Fibroblast of skin of right biceps (primary cell): ENCODE measurements at places on chromosomes 12 and 14.
A peak's percentile ranks its signal among the peaks of the same experiment; 100 is the strongest.

DNA sequence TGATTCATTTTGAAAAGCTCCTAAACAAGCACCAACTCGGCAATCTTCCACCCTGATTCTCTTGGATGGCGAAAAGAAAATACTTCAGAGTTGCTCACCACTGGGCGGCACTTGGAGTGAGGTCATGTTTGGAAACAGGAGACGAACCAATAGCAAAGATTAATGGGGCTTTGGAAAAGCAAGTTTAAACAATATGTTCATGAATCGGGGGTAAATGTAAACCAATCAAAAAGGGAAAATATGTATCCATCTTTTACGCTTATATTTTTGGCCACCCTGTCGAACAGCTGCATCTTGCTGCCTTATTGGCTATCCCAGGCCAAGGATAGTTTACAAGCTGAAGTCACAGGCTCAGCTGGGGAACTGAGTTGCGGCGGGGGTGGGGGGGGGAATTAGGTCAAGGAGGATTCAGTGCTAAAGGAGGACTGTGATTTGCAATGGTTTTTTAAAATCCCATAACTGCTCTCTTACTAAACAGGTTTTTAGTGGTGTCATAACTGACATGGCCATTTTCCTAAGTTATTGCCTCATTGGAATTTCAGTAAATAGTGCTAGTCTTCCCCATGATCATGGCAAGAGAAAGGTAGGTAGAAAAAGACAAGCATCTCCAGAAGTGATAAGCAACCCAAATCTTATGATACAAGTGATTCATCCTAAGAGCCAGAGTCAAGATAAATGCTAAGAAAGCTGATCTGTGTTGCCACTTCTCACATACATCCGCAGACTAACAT lies 210.6 kb downstream of the PHLDA1 start:
- DNase-seq: peak; percentile 77

DNA sequence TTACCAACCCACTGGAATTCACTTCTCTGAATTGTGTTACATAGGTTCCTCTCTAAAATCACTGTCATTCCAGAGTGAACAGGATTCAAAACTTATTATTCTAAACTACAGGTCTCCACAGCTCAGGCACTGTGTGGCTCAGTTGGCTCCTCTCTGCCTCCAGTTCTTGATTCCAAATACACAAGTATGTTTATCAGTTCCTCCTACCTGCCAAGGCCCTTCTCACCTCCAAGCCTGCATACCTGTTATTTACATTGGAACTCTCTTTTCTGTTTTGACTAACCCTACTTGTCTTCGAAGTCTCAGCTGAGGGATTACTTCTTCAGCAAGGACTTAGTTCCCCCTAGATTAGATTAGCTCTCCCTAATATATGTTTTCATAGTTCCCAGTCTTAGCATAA lies 397.6 kb upstream of the TMTC1 start:
- no peak for DNase-seq

DNA sequence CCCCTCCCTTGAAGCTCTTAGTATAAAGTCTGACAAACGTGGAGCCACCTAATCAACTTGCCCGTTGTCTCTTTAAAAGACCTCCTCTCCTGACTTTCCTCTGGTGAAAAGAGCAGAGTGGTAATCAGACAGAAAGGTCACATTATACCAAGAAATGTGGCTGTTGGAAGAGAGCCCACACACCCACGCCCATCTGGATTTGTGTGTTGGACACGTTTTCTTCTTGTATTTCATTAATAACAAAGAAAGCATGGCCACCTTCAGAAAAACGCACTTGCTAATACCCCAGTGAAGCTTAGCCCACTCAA lies 41.3 kb downstream of the CCDC60 start:
- DNase-seq: no peak

DNA sequence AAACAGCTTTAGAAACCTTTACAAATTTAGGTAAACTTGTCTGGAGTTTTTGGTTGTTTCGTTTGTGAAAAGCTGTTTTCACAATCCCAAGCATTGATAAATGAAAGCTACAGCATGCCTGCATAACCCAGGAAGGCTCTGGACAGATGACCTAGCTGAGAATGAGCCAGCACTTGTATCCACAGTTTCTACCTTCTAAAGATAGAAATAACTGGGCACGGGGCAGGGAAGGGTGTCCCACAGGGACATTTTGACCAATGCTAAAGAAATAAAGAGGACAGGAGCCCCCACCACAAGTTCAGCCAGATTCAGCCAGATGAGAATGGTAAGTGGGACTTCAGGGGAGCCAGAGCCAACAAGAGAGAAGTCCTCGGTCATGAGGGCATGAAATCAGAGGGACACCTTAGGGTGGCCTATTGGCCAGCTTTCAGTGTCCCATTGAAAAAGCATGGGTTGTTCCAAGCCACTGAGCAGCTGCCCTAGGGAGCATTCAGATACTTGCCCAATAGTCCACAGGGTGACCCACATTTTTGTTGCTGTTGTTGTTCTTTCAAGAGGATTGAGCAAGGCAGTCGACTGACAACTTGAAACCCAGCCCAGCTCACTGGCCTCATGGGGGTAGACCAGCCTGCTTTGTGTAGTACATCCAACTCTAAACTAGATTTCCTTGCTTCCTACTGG lies 140.3 kb upstream of the NUDT4 start:
- no peak for DNase-seq

GRCh38 chr14:92693998-92694795 lies 54.2 kb downstream of the LGMN start:
- no peak for DNase-seq

DNA sequence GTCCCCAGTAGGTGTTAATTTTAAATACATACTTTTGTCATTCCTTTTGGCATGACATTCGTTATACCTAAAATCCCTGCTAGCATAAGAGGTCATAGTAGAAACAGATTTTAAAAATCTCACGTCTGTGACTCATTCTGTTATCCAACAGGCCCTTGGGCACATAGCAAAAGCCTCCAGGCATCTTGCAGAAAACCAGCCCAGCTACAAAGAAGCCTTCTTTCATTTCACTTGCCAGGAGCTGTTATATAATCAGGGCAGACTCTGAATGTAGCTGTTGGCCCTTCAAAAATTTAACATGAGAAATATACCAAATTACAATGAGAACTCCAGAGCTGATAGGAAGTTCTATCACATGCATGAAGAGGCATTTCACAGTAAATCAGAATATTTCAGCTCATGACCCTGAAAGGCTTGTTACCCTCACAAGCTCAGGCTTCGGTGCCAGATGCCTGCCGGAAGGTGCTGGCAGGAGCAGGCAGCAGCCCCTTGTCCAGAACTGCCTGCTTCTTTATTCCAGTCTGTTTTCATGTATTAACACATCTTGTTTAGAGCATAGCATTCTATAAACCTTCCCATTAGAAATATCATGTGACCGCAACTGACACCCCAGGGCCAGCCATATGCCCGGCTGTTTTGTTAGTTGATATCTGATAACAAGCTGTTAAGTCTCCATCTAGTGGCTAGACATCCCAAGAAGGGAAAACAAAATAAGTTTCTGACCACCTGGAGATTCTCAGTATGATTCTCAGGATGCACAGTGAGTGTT lies 17.8 kb downstream of the E2F7 start:
- DNase-seq: no peak

DNA sequence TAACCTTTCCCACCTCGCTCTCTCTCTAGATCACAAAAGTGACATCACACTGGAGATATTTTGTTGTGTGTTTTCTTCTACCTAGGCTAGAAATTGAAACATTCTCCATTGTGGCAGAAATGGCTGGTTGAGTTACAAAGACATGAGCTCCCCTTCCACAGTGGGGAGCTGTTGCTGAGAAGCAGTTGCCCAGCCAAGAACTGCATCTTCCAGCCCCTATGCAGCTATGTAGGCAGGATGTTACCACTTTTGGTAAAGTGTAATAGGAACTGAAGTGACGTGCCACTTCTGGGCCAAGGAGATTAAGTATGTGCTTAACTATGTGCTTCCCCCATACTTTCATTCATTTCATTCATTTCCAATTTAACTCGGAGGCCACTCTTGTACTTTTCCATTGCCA lies 138.7 kb upstream of the E2F7 start:
- DNase-seq: peak; percentile 29

DNA sequence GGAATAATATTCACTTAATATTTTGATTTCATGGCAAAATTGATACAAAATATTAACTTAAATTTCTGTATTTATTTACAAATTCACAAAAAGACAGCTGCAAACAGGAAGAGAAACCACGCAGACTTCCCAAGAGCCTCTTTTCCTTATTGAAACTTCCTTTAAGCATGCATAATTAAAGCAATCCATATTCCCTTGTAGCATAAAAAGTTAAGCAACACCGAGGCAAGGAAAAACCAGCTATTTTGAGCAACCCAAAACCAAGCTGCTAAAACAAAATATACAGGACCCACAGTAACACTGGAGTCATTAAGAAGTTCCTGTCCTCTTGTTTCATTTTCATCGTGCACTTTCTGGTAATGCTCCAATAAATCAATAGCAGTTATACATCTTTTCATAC lies 58.0 kb downstream of the EEA1 start:
- DNase-seq: no peak

DNA sequence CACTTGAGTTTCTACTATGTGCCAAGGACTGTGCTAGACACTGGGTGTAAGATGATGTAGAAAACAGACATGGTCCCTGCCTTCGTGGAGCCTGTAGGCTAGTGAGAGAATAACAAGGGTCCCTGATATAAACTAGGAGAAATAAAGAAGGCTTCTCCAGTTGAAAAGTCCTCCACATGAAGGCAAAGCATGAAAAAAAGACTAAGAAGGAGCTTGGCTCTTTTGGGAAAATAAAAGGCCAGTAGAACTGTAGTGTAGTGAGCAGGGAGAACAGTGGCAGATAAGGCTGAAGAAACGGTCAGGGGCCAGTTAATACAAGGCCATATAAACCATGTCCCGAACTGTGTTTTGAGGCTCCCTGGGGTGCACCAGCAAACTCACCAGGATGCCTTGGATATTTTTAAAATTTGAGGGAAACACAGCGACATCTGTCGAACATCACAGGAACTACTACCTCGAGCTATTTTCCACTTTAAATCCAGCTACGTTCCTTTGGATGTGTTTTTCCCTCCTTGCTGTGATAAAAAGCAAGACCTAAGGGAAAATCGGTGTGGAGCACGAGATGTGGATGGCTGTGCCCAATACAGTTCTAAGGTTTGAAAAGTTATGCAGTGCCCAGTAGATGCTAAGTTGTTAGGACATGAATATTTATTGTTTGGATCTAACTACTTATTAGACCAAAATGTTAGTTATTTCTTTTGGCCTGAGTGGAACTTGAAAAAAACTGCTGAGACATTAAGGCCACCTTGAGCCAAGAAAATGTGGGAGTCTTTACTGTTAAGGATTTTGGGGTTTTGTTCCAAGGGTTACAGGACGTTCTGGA lies 8.5 kb upstream of the CFL2 start:
- DNase-seq: peak; percentile 71

DNA sequence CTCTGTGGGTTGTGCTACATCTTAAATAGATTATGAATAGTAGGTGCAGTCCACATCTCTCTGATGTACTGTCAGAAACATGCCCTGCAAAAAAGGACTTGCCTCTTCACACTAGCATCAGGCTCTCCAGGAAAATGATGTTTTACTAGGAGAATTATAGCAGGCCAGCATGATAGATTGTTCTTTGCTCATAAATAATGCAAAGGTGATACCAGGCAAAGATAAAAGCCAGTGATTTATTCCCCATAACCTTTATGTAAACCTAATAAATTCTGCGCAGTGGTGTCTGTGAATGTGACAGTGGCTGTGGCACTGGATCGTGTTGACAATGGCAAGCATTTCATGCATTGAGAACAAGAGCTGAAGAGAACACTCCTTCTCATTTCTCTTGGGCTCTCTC lies 646.5 kb upstream of the SEL1L start:
- DNase-seq: no peak

DNA sequence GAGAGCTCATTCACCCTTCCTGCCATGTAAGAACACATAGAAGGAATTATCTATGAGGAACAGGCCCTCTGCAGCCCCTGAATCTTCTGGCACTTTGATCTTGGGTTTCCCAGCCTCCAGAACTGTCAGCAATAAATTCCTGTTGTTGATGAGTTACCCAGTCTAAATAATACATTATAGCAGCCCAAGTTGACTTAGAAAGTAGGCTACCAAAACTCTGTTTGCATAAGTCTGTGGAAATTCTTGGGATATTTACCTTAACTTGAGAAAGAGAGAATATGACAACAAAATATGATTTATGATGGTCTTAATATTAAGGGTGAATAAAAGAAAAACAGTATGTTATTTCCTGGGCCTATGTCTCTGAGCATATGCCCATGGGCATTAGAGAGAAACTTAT lies 433.0 kb upstream of the LMO3 start:
- no peak for DNase-seq

GRCh38 chr12:88960213-88960878 lies 380.1 kb upstream of the KITLG start:
- DNase-seq: peak; percentile 17

- DNase-seq: no peak
These were observed 1.8 kb downstream of the XRCC3 start for GRCh38 chr14:103713304-103714062.

- no peak for DNase-seq
These were observed 9.5 kb downstream of the PAX9 start for GRCh38 chr14:36671149-36671548.

DNA sequence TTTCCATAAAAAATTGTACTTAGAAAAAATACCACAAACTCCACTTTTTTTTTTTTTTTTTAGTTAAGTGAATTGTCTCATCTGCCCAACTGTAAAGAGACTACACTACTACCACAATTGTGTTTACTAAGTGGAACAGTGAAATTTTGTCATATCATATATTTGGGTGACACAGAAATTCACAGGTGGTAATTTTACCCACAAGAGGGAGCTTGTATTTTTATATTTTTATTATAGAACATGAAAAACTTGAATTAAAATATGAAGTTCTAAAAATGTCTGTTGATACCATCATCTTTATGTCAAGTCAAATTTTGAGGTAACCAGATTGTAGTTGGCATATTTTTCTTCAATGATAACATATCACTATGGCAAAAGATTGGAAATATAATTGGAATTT lies 329.4 kb upstream of the SOX5 start:
- DNase-seq: no peak

DNA sequence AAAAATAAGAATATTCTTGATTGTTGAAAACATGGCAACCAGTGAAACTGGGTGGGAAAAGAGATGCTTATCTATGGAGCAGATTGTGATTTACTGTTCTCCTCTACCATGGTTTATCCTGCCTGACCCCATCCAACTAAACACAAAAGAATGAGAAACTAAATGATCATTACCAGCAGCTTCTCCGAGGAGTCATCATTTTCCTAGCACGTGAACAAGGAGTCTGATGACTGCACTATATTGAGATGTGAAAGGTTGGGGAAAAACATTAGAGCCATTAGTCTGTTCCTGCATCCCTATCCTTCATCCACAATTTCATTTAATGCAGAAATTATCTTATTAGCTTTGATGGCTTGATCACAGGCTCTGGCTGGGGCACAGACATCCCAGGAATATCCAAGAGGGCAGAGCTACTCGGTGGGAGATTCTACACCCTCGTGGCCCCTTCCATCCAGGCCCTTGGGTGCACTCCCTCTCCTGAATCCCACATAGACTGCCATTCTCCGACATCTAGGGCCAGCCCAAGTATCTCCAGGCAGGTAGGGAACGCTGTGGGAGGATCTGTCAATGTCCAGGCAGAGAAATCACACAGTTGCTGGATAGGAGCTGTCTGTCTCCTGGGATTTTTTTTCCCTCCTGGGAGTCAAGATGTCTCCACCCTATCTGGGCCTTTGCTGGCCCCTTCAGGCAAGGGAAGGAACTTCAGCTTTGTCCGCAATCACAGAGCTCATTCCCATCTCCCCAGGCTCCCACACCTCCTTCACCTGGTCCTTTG lies 43.3 kb upstream of the DHRS4 start:
- DNase-seq: peak; percentile 83

- DNase-seq: no peak
These were observed 9.1 kb downstream of the TEDC1 start for GRCh38 chr14:105500036-105500725.

- no peak for DNase-seq
These were observed 348.5 kb downstream of the EGLN3 start for GRCh38 chr14:33602396-33602795.

GRCh38 chr12:75591628-75592027 lies 80.2 kb upstream of the KRR1 start:
- DNase-seq: peak; percentile 16
